NCI-H1048 (cell line): ENCODE measurements at places on chromosomes 3 and 15.

- DNase-seq: no peak
Observed at GRCh38 chr3:128714887-128715491, 11.0 kb upstream of the RAB7A start.

DNA sequence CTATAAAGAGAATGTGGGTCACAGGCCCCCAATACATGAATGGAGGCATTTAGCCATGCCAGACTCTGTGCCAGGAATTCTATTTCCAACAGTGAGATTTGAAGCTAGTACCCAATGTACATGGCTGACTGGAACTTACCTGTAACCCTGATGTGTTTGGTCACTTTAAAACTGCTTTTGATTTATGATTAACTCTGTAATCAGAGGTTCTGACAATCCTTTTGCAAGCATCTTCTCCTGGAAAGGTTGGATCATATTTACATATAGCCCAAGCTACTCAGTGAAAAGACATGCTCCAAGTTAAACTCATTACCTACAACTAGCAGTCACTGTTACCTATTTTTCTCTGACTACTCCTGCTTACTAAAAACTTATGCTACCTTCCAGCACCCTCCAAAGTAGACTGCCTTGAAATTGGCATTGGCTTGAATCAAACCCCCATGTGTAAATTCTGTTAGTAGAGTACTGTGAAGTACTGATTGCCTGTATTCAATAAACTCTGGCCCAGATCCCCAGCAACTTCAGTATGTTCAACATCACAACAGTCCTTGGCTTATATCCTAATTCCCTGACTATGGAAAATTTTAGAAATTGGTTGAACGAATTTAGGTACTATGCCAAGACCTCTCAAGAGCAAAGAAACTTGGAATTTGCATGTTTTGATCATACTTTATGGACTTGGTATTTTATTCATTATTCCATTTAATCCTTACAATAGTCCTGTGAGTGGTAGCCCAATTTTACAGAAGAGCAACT, 665.6 kb upstream of the NECTIN3 start:
- no peak for DNase-seq

DNA sequence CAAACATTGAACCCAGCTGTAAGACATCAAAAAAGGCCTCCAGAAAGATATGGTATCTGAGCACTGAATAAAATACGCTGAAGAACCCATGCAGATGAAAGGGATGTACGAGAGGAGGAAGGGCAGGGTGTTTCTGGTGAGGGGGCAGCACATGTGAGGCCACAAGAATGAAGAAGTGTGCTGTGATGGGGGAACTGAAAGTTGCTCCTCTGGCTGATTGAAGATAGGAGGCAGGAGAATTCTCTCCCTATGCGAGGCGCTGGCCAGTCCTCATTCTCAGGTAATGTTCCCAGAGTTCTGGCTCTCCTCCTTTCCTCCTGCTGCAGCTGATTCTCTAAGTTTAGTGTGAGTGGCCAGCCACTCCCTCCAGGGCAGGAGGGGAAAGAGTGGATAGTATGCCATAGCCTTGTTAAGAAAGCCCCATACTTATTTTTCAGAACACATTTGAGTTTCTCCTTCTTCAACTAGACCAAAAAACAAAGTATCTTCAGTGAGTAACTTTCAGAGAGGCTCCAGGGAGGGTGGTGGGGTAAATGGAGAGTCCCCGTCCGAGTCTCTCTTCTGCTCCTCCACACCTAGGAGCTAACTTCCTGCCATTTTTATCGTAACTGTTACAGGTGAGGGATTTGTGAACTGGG, 26.9 kb upstream of the MYO1E start:
- DNase-seq: no peak

- no peak for DNase-seq
Observed at GRCh38 chr3:125207949-125208568, 4.5 kb downstream of the SLC12A8 start.

GRCh38 chr15:57017024-57017423, 98.6 kb downstream of the TCF12 start:
- no peak for DNase-seq

GRCh38 chr3:190089711-190090110, 31.0 kb downstream of the P3H2 start:
- no peak for DNase-seq

DNA sequence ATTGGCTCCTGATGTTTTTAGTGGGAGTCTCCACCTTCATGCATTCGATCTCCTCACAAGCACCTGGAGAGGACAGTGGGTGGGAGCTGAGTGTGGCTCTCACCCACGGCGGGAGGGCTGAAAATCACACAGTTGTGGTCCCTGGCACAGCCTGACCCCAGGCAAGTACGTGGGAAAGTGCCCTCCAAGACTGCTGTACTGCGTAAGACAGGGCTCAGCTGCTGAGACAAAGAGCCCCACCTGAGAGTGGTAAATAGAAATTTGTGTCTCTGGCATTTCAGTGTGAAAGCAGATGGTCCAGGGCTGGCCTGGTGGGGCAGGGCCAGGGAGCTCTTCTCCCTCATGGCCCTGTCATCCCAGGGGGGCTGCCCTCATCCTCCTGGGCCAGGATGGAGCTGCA, 77.4 kb upstream of the IQSEC1 start:
- DNase-seq: no peak

DNA sequence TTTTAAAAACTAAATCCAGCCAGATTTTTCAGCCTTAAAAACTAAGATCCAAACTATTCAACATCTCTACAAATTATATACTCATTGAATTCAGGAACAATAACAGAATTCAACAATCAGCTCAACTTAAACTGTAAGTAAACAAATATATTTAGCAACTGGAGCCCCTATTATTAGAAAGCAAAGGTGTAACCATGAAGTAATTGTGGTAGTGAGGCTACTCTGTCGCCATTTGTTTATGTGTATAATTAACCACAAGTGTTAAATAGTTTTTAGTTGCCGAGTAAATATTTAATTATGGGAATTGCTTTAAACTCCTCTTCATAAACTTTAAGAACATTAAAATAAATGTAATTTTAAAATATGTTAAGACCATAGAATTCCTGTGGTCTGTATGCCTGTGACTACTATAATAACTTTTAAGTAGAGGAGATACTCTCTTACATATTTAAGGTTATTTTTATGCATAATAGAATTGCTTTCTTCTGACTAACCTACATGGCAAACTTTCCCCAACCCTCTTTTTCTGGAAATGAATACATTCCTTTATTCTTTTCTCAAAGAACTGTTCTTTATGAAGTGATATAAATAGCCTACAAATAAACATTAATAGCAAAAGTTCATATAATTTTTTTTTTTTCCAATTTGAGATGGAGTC, 51.2 kb downstream of the MFN1 start:
- no peak for DNase-seq

- no peak for DNase-seq
Observed at GRCh38 chr3:112491373-112491772, 7.9 kb downstream of the BTLA start.

GRCh38 chr3:122405015-122405414, 10.8 kb downstream of the WDR5B start:
- DNase-seq: no peak

- no peak for DNase-seq
Observed at GRCh38 chr3:134852893-134853351, 57.9 kb downstream of the EPHB1 start.

DNA sequence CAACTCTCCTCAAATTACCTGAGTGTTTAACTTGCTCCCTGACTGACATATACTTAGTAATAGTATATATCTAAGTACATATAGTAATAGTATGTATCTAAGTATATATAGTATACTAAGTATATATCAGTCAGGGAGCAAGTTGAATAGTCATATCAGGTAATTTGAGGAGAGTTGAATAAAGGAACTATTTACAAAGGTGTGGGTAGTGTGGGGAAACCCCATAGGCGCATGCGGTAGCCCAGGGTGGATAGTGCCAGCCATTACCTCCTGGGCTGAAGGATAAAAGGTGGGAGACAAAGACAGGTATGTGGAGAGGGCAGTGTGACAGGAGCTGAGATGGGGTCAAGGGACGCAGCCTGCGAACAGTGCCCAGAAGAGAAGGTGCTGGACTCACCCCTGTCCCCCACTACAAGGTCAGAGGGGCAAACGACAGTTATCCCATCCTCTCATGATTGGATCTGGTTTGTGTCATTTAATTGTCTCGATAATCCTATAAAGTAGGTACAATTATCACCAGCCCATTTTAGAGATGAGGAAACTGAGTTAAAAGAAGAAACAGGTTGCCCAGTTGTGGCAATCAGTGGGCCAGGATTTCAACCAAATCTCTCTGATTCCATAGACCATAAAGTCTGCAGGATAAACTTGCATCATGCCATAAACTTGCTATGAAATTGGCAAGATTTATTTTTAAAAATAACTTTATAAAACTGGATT, 34.1 kb upstream of the TPM1 start:
- no peak for DNase-seq

DNA sequence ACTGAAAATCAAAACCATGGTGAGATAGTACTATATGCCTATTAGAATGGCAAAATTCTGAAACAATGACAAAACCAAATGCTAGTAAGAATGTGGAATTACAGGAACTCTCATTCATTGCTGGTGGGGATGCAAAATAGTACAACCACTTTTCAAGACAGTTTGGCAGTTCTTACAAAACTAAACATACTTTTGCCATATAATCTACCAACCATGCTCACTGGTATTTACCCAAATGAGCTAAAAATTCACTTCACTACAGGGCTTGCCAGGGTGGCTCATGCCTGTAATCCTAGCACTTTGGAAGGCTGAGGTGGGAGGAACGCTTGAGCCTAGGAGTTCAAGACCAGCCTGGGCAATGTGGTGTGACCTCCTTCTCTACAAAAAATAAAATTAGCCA, 40.0 kb downstream of the MYO9A start:
- no peak for DNase-seq

DNA sequence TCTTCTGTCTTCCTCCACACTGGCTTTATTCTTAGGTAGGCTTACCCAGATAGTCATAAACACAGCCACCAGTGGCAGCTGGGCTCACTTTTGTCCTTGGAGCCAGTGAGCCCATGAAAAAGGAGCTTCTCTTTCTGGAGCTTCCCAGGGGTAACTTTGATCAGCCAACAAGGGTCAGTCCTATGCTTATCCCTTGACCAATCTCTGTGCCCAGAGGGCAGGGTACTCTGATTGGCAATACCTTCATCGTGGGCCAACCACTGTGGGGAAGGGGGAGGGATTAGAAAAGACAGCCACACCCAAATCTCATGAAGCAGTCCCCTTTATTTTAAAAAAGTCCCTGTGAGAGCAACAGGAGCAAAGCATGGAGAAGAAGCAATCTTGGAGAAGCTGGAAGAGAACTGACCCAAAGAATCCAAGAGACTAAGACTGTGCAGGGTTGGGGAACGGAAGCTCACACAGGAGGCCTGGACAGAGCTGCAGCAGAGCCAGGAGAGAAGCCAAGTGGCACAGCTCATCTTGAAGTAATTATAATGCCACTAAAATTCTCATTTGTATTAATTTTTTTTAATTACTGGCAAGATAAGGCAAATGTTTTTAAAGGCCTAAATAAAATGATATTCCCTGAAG, 70.4 kb downstream of the SSUH2 start:
- DNase-seq: no peak

GRCh38 chr15:49154359-49154758, 1.0 kb downstream of the COPS2 start:
- no peak for DNase-seq

GRCh38 chr15:73087098-73087497, 34.8 kb downstream of the NEO1 start:
- no peak for DNase-seq

DNA sequence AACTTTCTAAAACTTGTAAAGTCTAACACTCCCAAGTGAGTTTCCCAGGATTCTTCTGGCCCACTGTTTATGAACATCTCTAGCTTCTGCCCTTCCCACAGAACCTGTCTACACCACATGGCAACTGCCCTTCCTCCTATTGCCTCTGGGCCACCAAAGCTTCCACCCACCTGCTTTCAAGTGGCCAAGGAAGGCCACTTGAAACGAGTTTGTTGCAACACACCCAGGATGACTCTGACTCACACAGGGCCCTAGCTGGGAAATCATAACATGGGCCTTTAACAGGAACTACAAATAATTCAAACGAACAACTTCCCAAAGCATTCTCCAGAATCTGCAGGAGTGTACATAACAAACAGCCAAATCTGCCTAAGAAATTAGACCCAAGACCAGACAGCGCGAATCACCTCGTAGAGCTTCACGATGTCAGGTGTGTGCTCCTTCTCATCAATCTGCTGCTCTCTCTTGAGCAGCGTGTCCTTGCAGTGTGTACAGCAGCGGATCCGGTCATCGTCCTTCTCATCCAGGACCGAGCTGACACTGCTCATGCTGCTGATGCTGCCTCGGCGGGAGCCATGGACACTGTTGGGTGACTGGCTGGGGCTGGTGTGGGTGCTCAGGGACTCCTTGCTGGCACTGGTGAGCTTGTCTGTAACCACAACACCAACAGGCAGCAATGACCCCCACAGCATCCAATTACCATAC, 16.8 kb downstream of the RBSN start:
- DNase-seq: no peak

DNA sequence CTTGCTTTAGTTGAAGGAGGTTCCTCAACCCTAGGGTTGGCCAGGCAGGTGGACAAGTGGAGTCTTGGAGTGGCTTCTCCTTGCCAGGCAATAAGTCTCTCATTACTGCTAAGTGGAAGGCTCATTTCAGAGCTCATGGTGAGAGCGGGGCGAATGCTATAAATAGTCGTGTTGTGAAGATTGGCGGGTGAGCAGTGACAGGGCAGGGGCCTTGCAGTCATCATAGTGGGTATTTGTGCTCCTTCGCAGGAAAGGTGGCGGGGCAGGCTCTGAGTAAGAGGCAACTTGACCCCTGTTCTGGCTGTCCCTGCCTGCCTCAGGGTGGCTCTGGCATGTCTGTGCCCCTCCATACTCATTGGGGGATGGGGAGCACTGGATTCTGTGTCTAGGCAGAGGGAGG, 8.7 kb upstream of the GRM2 start:
- DNase-seq: no peak

GRCh38 chr3:56904552-56905215, 102.9 kb upstream of the ARHGEF3 start:
- no peak for DNase-seq

GRCh38 chr15:91472316-91472756, 372.3 kb downstream of the SV2B start:
- no peak for DNase-seq

DNA sequence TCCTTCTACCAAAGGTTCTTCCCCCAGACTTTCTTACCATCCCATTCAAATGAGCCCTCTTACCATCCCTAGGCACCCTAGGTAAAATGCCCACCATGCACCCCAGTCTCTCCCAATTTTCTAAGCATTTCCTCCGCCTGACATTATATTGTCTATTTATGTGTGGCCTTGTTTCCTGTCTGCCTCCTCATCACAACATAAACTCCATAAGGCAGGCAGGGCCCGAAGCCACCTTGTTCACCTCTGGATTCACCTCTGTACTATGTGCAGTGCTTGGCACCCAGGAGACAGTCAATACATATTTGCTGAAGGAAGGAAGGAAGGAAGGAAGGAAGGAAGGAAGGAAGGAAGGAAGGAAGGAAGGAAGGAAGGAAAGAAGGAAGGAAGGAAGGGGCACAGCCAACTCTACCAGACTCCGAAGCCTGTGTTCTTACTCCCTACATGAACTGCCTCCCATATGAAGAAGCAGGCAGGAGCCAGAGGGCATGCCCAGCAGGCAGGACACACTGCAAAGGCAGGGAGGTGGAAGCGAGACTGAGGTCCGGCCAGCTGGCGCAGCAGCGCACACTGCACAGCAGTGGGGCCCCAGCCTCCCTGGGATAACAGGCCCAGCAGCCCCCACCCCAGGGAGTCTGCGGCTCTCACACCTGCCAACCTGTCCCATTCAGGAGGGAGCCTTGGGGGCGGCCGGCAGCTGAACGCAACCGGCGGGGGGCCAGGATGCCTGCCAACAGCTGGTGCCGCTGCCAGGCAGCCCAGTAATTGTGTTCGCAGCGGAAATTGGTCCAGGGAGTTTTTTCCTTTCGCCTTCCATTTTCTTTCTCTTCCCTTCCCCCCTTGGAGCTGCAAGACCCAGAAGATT, 106.0 kb upstream of the LINGO1 start:
- DNase-seq: no peak
